ENCODE measurements at places on chromosomes 1 and 21.

DNA sequence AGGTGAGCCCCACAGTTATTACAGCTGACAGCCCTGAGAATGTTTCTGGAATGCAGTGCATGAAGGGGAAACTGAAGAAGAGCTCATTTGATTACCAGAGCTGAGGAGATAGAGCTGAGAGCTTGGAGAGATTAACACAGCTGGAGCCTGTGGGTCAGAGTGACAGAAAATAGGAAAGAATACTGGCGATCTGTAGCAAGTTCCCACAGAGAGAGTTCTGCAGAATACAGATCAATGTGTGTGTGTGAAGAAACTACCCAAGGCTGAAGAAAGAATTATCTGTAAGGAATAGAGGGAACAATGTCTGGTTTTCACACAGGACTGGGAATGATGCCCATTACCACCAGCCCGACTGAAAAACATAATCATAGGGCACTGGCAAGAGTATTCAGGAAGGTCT is 103.6 kb upstream of the SNX7 start:
- no peak for DNase-seq

DNA sequence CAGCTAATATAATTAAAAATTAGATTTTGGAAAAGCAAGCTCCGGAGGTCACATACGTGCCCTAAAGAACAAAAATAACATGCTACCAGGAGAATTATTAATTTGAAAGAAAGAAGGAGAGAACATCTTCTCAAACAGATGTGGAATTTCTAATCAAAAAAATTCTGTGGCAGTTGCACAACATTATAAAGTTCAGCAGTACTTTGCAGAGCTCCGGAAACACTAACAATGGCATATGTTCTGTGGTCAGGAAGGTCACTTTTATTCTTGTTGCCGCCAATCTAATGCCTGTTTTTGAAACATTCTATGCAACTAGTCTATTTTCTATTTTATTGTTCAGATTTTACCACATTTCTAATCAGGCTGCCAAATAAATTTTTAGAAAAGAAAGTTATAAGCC is 186.8 kb downstream of the SMYD3 start:
- DNase-seq: no peak

DNA sequence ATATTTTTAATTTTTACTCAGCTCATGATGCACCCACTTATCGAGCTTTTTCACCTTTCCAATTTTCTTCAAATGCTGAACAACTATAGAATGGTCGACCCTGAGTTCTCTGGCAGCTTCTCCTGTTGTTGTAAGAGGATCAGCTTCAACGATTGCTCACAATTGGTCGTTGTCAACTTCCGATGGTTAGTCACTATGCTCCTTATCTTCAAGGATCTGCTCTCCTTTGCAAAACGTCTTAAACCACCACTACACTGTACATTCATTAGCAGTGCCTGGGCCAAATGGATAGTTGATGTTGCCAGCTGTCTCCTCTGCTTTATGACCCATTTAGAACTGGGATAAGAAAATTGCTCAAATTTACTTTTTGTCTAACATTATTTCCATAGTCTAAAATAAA is 385.9 kb upstream of the LYPLAL1 start:
- no peak for DNase-seq

- DNase-seq: no peak
Measured at GRCh38 chr1:113280581-113280980, 109.7 kb upstream of the MAGI3 start.

DNA sequence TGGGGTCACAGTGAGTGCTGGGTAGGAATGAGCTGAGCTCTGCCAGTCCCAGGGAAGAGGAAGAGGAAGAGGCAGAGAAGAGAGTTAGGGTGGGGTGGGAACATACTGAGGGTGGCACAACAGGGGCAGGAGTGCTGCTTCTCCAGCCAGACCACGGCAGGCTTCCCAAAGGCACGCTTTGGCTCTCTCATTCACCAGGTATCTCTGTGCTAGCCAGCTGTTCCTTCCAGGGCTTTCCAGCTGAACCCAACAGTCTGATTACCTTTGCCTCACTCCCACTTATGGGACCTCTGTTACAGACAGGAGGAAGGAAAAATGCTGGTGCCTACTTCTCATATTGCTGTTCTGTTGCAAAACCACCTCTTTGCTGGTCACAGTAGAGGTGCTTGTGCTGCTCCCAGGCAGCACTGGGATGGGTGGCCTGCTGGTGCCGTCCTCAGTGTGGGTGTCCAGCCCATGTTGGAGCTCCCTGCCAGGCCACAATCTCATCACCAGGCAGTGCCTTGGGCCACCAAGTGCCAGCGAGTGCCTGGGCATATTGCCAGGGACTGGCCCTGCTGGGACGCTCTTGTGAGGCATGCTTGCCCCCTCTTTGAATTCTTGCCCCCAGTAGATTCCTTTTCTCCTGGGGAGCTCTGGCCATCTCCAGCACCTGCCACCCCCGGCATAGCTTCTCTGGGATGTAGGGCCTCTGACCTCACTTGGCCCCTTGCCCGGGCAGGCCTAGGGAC is 2.1 kb downstream of the ADORA1 start:
- DNase-seq: no peak

DNA sequence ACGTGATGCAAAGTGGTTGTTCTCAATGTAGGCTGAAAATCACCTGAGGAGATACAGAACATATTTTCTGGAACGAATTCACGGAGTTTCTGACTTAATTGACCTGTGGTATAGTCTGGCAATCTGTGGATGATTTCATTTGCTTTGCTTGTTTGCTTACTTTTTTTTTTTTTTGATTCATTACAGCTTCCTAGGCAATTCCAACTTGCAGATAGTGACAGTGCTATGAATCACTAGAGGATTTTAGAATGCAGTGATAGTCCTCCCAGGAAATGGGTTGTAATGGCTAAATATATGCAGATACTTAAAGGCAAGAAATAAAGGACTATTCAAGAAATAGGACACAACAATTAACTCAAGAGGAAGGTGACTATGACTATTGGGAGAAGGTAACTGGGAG is 1378.1 kb upstream of the PRMT6 start:
- DNase-seq: no peak

GRCh38 chr21:44375281-44375651 is 21.8 kb downstream of the TRPM2 start:
- DNase-seq: no peak

GRCh38 chr1:161531986-161532643 is 7.8 kb downstream of the HSPA6 start:
- no peak for DNase-seq

- no peak for DNase-seq
Measured at GRCh38 chr1:208420696-208421095, 176.5 kb upstream of the PLXNA2 start.

GRCh38 chr21:32309906-32310460 is 11.3 kb downstream of the MRAP start:
- DNase-seq: no peak

DNA sequence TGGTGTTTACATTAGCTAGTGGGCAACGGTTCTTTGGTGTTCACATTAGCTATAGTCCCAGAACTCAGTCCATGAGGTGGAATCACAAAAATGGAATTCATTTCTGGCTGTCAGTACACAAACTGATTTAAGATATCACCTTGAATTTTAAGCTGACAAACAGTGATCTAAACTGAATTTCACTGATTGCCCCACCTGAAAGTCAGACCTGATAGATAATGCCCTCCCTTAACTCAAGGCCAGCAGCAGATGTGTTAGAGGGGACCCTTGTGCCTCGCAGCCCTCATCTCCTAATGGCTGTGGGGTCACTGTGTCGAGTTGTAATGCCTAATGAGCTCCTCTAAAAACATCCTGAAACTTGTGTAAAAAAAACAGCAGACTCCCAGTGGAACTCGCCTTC is 8.6 kb downstream of the ARF1 start:
- no peak for DNase-seq

DNA sequence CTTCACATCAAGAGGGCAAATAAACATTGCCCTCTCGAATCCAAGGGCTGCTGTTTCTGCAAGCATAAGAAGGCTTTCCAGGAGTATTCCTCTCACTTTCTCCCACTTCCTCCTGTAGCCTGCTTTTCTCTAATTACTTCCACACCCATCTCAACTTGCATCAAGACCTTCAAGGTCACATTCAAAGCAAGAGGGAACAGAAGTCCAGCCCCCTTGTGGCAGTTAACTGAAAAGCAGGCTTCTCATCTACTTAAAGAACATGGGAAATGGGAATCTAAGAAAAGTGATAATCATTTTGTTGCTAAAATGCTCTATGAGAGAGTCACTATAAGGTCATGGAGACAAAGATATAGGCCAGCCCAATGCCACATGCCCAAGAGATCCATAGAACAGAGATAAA is 874.4 kb downstream of the KCNT2 start:
- no peak for DNase-seq

- no peak for DNase-seq
Measured at GRCh38 chr1:53047737-53048736, 14.0 kb upstream of the PODN start.

DNA sequence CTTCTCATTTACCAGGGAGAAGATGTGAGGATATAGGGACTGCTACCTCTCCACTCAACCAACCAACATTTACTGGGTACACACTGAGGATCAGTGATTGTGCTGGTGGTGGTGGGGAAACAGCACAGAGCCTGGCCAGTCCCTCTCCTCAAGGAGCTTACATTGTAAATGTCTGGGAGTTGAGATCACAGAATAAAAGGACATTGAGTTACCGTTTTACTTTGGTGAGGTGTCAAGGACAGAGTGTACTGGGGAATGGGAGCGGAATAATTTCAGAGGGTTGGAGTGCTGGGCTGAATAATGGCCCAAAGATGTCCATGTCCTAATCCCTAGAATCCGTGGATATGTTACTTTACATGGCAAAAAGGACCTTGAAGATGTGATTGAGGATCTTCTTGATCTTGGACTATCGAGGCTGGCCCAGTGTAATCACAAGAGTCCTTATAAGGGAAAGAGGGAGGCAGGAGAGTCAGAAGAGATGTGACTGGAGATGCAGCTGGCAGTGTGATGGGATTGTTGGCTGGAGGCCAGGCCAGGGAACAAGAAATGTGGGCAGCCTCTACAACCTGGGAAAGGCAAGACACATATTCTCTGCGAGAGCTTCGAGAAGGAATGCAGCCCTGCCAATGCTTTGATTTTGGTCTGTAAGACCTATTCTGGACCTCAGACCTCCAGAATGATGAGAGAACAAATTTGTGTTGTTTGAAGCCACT is 26.6 kb upstream of the RWDD3 start:
- DNase-seq: no peak

DNA sequence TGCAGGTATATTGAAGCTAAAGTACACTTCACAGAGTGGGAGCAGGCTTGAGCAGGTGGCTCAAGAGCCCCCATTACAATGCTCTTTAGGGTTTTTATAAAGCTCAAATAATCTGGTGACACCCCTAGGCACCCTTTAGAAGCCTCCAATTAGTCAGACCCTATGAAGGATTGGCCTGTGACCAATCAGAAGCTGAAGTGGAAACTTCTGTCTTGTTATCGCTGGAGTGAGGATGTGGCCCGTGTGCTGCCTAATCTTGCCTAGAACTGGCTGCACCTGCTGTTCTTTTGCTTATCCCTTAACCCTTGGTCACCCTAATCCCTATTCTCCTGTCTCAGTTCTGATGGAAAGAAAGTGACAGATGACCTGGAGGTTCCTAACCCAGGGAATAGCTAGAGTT is 70.8 kb upstream of the ABCG1 start:
- DNase-seq: no peak

DNA sequence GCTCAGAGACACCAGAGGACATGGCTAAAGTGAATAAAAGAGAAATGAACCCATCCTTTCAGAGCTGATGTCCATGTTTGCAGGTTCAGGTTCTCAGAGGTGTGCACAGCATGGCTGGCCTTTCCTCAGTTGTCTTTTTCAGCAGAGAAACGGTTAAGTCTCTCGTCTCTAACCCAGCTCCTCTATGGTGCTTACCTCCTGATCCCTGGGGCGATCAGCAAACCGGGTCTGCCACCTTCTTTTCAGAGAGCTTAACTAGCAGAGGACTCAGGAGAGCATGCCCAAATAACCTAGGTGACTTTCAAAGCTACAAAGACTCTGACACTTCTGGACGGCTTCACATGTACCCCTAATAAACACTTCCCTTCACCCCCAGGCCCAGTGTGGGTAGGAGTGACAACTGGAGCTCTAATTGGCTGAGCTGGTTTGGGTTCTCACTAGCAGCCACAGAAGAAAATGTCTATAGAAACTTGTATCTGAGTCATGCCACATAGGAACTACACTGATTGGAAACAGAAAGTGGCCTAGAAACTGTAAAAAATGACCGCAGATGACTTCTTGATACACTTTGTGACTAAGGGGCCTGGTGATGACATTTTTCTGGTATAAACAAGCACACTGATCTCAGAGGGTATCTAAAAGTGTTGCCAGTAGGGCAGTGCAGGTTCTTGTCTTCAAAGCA is at the start of gene AIM2:
Gene AIM2, minus strand, starts transcription at position 329 of the 682 bp plus-strand sequence. CDS start 3,267 bp downstream, outside the sequence.
- DNase-seq: peak; percentile 60

- DNase-seq: no peak
Measured at GRCh38 chr1:67316918-67317317, 9.2 kb downstream of the IL12RB2 start.

- peak; percentile 13 for DNase-seq
Measured at GRCh38 chr1:209937996-209938959, at the start of gene SYT14. Gene SYT14, plus strand, starts transcription at chr1:209938217. Its CDS starts 48 bp downstream, at chr1:209938265.

GRCh38 chr1:218247339-218247738 is 37.8 kb upstream of the RRP15 start:
- no peak for DNase-seq

GRCh38 chr1:88612773-88613172 is 71.3 kb upstream of the PKN2 start:
- DNase-seq: no peak

DNA sequence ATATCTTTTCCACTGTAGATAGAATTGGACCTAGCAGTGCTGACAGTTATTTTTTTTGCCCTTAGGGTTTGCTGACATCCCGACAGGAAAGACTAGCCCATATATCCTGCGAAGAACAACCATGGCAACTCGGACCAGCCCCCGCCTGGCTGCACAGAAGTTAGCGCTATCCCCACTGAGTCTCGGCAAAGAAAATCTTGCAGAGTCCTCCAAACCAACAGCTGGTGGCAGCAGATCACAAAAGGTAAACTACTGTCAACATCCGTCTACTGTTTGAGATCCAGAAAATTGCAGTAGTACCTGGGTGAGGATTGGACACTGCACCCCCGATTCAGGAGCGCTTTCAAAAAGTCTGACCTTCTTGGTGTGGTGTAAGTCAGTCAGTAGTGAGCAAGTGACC is 55.8 kb downstream of the CENPF start:
- DNase-seq: no peak

- no peak for DNase-seq
Measured at GRCh38 chr1:84844094-84844493, 48.9 kb downstream of the LPAR3 start.

All from stimulated activated CD4-positive, alpha-beta T cell treated with anti-CD3 and anti-CD28 coated beads, Interleukin-2, amount 100 ng/mL, for 24 hours (primary cell).